Activated T-cell treated with anti-CD3 and anti-CD28 coated beads, Interleukin-2, amount 50 U/mL, for 72 hours (primary cell): ENCODE measurements at places on chromosomes 3 and 15. TPM values are rescaled to one million over a fixed set of nuclear protein-coding genes. Genes with fewer than 3 reads are reported as not detected.

Gene LYZL4
- not detected for total RNA-seq

Gene DLL4
- 0.19 TPM for total RNA-seq

Gene GXYLT2
- total RNA-seq = 0.23 TPM

Gene SLC15A2
- total RNA-seq = 2.4 TPM

Gene KCNMB3
- 0.46 TPM for total RNA-seq

Gene GOLGA8T
- 0.19 TPM for total RNA-seq

Gene CAPN3
- 9.2 TPM for total RNA-seq

Gene ADAMTS9
- not detected for total RNA-seq

Gene SPRED1
- total RNA-seq = 0.77 TPM

Gene PP2D1
- total RNA-seq = not detected

Gene NIPA2
- 65.9 TPM for total RNA-seq

Gene GCSAM
- total RNA-seq = 17.8 TPM

DNA sequence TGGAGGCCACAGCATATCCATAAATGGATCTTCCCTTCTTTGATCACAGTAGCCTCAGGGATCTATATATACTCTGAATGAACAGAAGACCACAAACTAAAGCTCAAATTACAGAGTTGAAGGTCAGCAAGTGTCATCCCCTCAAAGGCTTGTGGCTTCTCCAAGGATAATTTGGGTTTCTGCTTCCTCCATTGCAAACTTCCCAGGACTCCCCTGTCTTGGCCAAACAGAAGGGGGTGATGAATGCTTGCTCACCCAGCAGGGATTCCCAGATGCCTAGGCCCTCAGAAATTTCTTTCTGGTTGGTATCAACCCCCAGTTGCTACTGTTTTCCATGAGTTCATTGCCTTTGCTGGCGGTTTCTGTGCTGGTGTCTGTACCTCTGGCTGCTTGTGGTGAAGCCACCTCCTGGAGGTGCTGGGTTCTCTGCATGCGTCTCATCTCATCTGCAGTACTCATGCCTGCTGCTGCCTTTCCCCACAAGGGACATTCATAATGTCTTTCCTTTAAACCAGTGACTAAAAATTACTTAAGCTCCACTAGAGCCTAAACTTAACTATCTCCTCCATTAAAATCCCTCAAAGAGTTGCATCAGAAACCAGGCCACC is 17.7 kb downstream of the ENTPD3 start:
- DNase-seq = no peak

DNA sequence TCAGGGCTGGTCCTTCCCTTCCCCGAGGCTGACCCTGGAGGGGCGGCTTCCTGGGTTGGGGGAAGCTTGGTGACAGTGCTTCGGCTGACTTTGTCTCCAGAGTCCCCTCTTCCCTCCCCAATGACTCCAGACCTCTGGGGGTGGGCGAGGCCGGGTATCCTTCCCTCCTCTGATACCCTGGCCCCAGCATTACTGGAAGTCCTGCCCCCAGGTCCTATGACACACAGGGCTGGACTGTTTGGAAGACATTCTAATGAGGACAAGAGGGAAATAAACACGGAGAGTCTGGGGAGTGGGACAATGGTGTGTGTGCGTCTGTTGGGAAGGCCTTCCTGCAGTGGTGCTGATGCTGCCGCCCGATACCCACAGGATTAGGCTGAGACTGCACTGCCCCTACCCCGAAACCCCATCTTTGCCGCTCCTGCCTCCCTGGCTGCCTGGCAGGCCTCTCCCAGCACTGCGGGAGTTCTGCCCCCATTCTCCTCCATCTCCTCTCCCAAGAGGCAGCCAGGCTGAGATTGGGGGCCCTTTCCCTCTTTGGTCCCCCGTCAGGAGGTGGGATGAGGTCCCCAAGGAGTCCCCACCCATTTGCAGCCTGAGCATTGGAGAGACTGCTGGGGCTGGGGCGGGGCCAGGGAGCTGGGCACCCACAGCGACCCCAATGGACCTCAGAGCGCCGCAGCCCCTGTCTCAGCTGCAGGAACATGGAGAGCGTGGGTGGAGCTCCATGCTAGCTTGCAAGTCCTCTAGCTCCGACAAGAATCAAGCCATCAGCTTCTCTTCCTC is 29.7 kb upstream of the FBLN2 start:
- DNase-seq = no peak

DNA sequence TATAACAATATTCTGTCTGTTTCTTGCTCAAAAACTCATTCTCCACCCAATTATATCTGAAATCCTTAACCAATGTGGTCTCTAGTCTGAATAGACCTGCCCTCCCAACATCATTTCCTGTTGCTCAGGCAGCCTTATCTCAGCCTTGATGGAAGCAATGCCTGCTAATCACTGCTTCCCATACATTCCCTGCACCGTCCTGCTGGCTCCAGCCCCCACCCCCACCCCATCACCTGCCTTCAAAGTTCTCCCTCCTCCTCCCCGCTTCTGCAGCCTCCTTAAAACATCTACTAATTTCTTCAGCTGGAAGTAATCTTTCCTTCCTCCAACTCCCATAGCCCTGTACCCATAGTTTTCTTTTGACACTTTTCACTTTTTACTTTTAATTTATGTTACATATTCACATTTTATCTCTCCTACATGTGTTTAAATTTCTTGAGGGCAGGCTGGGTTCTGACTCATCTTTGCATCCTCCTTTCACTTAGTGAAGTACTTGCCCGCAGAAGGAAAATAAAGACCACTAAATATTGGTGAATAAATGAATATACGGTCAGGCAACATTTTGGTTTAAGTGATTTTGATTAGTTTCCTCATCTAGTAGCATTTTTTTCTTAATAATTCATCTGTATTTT is 98.2 kb downstream of the MEIS2 start:
- DNase-seq = no peak

DNA sequence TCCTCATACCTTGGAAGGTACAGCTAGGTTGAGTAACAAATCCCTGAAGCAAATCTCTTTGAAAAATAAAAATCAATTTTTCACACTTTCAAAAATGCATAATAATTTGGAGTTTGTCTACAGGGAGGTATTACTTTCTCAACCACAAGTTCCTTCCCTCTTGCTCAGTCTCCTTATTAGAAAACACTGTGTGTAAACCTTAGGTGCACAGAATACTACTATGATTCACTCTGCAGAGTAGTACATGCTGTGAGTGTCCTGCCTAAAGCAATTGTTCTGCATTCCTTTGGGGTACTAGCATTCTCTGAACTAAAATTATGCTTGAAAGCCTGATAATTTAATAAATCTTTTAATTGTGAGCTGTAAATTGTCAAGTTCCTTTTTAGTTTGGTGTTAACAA is 115.9 kb upstream of the EPHA3 start:
- DNase-seq = no peak

- DNase-seq = no peak
Measured at GRCh38 chr3:33547101-33547500, 106.9 kb upstream of the UBP1 start.

- no peak for DNase-seq
Measured at GRCh38 chr3:164507886-164508285, 570.4 kb downstream of the SI start.

DNA sequence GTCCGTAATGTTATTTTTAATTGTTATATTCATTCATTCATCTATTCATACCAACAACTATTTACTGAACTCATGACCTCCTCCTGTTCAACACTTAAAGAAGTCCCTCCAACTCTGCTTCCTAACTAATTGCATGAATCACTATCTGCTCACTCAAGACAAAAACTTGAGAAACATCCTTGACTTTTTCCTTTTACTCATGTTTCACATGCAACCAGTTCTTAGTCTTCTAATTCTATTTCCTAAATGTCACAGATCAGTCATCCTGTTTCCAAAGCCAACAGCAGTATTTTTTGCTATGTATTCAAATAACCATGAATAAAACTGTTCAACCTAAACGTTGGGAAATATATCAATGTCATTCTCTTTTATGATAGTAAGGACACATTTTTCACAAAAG is 124.6 kb upstream of the GBE1 start:
- DNase-seq = no peak

DNA sequence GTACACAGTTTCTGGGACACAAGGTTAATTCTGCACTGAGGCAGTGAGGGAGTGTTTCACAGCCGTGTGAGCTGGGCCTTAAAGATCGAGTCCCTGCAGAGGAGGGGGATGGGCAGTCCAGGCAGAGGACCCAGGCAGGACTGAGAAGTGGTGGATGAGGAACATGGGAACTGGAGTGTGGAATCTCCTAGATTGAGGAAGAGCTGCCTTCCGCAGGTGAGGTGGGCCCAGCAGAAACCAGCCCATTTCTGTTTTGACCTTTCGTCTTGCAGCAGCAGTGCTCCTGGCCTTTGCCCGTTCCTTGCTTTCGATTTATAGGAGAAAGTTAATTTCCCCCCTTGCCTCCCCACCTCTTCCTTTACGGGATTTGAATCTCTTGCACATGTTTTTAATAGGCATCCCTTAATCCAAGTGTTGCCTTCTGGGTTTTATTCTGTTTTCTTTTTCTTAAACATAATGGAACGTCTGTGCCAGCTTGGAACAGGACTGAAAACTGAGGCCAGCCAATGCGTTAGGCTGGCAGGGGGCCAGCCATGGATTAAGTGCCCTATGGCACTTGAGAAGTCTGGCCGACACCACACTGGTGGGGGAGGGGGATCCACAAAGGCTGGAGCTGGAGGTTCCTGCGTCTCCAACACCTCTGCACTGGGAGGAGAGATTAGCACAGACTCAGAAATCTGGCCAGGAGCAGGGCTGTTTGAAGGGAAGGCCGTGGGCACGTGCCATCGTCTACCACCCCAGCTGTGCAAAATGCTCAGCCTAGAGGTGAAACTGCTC is 78.1 kb downstream of the AAGAB start:
- DNase-seq = no peak

DNA sequence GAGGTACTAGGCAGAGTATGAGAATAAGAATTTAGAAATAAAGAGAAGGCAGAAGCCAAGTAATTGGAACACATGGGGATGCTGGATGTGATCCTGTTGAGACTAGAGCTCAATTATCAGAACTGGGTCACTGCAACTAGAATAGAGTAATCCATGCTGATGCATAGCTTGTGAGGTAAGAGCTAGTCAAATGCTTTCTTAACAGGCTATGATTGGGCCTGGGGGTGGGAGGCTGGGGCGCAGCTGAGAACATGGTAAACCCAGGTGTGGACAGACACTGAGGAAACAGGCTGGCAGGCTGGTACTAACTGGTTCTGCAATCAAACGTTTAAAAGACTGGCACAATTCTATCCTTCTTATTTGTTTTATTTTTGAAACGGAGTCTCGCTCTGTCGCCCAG is 50.5 kb upstream of the LRRFIP2 start:
- no peak for DNase-seq

DNA sequence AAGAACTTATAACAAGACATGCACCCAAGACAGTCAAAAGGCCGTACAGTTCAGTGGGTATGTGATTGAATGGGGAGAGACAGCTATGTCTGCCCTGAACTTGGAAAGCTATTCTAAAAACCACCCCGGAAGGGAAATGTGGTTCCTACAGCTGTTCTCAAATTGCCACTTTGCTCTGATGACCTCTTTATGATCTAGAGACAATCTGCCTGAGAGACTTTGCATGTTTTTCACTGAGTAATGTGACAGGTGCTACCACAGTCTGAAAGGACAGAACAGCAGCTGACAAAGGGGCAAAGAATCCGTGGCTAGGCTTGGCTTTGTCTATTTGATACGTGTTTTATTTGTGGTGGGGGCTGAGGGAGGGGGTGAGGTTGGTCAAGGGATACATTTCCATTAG is 148.3 kb upstream of the NPHP3 start:
- no peak for DNase-seq

DNA sequence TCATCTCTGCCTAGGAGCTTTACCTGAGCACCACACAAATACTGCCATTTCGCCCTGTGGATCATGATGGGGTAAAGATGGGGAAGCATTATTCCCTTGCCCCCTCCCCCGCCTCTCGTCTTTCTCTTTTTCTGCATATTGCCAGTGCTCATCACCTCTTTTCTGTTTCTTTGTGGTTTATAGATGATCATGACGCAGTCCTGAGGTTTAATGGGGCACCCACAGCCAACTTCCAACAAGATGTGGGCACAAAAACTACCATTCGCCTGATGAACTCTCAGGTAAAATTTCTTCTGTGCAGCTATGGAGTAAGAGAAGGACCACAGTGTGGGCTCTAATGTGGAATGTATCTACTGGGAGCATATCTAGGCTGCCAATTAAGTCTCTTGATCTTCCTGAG is 88.2 kb downstream of the RPL39L start:
- DNase-seq = no peak

- no peak for DNase-seq
Measured at GRCh38 chr3:8157640-8158039, 344.0 kb upstream of the LMCD1 start.

GRCh38 chr3:139602003-139602402 is 62.5 kb upstream of the RBP1 start:
- no peak for DNase-seq

DNA sequence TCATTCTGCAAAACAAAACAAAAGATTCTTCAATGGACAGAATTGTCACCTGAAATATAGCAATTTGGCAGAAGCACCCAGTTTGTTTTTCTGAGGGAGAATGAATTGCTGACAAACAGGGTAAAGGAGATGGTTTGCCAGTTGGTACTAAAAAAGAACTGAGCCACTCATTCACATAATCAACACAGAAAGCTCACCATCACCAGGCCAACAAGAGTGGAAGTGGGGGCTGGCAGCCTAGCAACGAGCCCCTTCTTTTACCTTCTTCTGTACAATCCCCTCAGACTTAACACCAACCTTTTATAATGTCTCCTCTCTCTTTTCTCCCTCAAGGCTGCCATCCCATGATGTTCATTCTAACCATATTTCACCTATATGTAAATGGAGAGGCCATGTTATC is 5.9 kb downstream of the TOP2B start:
- DNase-seq = no peak

DNA sequence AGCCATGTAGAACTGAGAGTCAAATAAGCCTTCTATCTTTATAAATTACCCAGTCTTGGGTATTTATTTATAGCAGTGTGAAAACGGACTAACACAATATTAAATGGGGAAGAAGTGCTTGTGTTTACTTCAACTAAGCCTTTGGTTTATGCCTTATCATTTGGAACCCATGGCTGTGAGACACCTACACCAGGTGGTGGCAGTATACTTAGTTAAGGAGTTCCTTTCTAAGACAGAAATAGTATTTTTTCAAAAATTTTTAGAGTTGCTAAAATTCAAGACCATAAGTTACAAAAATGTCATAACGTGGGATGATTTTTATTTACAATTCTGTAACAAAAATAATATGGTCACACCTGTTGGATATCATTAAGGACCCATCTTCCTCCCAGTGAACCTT is 354.5 kb upstream of the SOX14 start:
- DNase-seq = no peak

DNA sequence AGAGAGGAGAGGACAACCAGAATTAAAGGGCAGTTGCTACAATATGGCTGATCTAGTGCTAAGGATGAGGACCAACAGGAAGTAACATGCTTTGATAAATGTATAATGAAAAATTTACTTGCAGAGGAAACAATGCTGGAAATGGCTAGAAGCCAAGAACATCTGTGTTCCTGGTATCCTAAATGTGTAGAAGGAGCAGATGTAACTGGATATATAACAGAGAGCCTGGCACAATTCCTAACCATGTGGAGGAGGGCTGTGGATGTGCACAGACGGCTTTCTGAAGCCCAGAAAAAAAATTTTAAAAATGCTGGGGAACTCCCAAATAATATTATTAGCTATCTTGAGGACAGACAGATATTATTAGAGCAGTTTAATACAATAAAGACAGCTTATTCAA is 159.4 kb upstream of the GBE1 start:
- no peak for DNase-seq

- DNase-seq = no peak
Measured at GRCh38 chr15:42184296-42184695, 23.8 kb downstream of the VPS39 start.

- no peak for DNase-seq
Measured at GRCh38 chr3:190301591-190301990, 20.7 kb downstream of the CLDN1 start.
